ENCODE measurements at places on chromosomes 1 and 21.

DNA sequence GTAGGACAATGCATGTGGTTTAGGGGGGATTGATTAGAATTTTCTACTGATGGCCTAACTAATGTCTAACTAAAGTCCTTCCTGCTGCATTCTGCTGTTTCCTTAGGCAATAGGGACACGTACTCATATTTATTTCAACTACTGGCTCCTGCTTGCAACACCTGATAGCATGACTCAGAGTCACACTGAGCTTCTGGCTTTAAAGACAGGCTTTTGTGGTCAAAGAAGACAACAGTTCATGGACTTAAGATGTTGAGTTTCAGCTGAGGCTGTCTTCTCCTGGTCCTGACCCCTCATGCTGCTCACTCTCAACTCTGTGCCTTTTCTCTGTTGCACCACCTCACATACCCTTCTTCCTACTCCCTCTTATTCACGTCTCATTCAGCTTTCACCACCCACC lies 29.1 kb upstream of the TRABD2B start:
- no peak for DNase-seq

GRCh38 chr1:3717715-3718601 lies 34.3 kb upstream of the CCDC27 start:
- no peak for DNase-seq

GRCh38 chr1:111499026-111499785 lies 4.2 kb downstream of the ADORA3 start:
- DNase-seq = no peak

- no peak for DNase-seq
Observed at GRCh38 chr1:147201276-147201675, 23.9 kb downstream of the FMO5 start.

DNA sequence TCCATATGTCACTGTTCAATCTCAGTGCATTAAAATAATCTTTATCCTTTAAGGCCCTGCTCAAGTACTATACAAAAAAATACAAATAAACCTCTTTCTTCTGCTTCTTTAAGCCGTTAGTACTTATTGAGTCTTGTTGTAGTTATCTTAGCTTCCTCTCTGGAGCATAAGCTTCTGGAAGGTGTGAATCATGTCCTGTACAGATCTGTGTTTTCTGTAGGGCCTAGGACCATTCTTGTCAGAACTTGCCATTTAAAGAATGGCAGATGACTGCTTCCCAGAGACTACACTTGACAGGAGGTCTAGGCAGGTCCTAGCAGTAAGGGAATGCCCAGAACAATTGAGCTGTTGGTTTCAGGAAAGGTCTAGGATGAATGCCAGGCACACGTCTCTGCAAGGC lies 12.9 kb downstream of the NEK7 start:
- no peak for DNase-seq

GRCh38 chr1:109210058-109210457 lies 3.7 kb upstream of the SARS1 start:
- no peak for DNase-seq

- DNase-seq = no peak
Observed at GRCh38 chr1:234494049-234494448, 15.1 kb upstream of the TARBP1 start.

DNA sequence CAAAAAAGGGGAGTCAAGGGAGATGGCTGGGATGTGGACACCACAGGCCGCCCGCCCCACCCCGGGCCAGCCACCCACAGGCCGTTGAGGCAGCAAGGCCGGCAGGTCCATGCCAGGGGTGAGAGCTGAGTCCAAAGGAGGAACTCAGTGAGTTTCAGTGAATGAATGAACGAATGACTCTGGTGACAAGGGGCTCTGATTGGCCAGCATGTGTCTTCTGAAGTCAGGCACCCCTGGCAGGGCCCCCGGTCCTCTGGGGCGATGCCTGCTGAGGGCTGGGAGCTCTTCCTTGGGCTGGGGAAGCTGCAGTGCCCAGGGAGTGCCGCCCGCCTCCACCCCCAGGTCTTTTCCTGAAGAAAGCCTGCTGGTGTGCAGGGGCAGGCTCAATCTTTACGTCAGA lies 236.1 kb upstream of the VAMP3 start:
- DNase-seq = no peak

- DNase-seq = no peak
Observed at GRCh38 chr1:82161700-82162141, 361.0 kb downstream of the ADGRL2 start.

GRCh38 chr1:61627365-61627764 lies 97.6 kb downstream of the TM2D1 start:
- no peak for DNase-seq

DNA sequence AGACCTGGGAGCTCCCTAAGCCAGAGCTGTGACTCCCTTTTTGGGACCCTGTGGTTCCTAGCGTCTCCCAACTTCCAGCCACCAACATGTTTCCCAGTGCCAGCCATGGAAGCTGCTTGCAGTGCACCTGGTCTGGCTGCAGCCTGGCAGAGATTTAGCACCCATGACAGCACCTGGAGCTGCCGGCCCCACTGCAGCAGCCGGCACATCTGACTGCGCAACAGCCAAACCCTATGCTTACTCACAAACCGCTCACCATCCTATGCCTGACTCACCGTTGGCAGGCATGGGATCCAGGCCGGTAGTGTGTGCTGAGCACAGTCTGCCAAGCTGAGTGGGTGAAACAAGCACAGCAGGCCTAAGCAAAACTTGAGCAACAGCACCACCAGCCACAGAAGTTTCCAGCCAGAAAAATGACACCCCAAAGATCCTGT lies 435.9 kb upstream of the PRMT6 start:
- no peak for DNase-seq

DNA sequence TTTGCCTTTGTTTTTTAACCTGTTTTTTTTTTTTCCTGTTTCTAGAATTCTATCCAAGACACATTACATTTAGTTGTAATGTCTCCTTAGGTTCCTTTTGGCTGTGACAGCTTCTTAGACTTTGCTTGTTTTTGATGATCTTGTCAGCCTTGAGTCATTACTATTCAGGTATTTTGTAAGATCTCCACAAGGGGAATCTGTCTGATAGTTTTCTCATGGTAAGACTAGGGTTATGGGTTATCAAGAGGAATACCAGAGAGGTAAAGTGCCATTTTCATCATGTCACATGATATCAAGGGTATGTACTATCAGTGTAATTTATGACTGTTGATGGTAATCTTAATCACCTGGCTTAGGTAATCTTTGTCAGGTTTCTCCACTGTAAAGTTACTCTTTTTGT lies 99.1 kb upstream of the GFI1 start:
- no peak for DNase-seq

DNA sequence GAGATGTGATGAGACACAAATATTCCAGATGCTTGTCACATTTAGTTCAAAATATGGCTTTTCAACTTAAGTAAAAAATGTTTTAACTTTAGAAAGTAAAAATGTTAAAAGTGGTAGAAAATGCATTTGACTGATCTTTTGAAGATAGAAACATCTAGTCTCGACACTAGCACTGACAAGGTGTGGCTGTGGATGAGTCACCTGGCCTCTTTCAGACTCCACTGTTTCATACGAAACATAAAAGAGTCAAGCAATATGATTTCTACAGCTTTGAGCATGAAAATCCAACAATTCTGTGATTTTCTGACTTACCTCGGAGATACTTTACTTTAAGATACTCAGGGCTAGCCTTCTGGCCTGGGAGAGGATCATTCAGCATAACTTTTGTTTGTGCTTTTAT lies 47.7 kb downstream of the TTC13 start:
- no peak for DNase-seq

DNA sequence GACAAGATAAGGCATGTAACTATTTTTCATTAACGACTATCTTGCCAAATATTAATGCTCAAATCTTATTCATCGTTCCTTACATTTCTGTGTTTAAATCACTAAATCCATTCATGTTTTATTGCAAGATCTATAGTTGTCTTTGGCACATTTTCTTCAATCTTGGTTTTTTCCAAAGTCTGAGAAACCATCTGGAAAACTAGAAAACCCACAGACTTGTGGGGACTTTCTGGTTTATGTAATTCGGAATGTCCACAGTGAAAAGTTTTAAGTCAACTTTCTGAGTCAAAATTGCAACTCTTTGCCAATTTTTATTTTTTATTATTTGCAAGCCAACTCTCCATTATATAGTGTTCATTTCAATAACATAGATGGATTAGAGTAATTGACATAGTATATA lies 520.8 kb upstream of the ADAMTS5 start:
- DNase-seq = no peak

DNA sequence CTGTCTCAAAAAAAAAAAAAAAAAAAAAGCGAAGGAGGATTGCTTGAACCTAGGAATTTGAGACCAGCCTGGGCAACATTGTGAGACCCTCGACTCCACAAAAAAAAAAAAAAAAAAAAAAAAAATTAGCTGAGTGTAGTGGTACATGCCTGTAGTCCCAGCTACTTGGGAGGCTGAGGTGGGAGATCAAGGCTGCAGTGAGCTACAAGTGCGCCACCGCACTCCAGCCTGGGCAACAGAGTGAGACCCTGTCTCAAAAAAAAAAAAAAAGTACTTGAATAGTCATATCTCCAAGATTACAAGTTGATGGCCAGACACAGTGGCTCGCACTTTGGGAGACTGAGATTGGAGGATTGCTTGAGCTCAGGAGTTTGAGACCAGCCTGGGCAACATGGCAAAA lies 27.4 kb downstream of the ENO1 start:
- no peak for DNase-seq

DNA sequence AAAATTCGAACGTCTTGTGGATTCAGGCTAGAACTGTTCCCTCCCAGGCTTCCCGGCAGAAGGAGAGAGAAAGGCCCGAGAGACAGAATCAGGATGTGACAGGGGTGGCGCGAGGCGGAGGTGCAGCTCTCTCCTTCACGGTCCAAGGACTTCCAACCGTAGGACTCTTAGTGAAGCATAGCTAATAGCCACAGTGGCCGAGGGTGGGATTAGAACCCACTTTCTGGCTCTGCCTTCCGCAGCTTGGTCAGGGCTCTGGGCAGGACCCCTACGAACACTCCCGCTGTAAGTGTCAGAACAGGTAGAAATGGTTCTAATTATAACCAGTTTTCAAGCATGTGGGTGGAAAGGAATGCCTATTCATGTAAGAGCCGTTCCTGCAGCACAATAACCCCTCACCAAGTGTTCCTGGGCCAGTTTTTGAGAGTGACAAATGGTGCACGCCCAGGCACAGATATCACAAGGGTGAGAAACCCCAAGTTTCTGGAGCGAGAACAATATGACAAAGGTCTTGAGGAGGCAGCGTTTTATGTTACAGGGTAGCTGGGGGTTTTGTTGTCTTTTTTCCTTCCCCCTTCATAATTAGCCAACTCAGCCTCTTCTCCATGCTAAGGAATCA lies 86.4 kb downstream of the SYF2 start:
- DNase-seq = no peak

DNA sequence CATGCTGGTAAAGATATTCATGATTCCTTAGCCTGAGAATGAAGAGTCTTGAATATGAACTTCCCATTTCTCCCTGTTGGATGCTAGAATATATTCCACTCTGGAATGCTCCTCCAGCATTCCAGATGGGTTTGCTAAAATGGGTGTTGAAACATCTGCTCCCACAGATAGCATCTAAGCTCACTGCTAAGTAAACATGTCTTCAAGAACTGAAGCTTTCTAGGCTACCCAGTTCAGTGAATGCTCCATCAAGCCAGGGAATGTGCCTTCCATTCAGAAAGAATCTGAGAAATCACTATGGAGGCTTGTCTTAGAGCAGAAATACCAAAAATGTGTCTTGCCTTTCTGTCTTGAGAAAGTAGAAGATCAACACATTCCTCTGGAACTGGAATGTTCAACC lies 81.1 kb downstream of the TNFSF18 start:
- DNase-seq = no peak

DNA sequence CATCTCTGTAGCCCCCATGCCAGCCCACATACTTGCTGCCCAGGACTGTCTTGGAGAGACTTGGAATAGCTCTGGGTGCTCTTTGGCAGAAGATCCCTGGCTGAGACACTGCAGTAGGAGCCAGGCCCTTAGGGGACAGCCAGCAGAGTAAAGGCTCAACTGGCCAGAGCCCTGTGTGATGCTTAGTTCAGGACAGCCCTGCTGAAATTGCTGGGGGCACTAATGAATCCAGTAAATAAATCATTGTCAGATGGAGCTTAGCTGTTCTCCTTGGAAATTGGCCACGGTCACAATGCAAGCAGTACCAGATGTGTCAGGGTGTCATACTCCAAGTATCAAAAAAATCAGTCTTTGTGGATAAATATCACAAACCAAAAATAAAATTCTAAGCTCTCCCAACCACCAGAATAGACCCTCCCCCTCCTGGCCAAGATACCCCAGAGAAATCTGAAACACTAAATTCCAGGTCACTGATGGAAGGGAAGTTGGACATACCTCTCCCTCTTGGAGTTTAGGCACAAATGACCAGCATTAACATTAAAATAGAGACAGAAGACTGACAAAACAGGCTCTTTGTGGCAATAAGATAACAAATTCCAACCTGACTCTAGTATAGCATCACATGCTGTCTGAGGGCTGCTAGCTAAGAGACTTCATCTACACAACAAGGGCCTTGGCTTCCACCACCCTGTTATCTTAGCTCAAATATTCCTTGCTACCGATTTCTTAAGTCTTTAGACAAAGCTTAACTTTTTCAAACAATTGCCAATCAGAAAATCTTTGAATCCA lies 83.2 kb upstream of the DNAH14 start:
- no peak for DNase-seq

- DNase-seq = no peak
Observed at GRCh38 chr1:157099633-157100009, at the start of gene ETV3L. Gene ETV3L (minus strand): TSS chr1:157099808. CDS start chr1:157099523, 285 bp downstream.

GRCh38 chr1:93695411-93696005 lies 13.9 kb upstream of the BCAR3 start:
- no peak for DNase-seq

GRCh38 chr1:77134359-77134758 lies 84.9 kb downstream of the PIGK start:
- no peak for DNase-seq

DNA sequence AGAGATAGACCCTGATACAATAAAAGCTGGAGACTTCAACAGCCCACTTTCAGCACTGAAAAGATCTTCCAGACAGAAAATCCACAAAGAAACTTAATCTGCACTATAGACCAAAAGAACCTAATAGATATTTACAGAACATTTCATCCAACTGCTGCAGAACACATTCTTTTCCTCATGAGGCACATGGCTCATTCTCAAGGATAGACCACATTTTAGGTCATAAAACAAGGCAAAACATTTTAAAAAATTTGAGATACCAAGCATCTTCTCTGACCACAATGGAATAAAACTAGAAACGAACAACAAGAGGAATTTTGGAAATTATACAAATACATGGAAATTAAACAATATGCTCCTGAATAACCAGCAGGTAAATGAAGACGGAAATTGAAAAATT lies 15.0 kb upstream of the IL20 start:
- no peak for DNase-seq

GRCh38 chr21:18467715-18468114 lies 64.1 kb upstream of the TMPRSS15 start:
- DNase-seq = no peak

DNA sequence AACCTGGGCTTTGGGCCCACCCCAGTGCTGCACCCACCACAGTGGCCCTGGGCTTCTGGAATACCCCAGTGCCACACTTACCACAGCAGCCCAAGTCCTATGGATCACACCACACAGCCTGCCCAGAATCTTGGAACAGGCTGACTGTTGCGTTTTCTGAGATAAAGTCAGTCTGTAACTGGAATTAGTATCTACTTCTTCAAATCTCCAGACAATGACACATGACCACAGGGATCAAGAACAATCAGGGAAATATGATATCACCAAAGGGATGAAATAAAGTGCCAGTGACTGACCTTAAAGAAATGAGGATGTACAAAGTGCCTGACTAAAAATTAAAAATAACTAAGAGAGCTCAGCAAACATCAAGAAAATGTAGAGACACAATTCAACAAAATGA lies 239.7 kb upstream of the PLD5 start:
- DNase-seq = no peak

- no peak for DNase-seq
Observed at GRCh38 chr21:17793246-17794123, 25.7 kb downstream of the C21orf91 start.
